Natural killer cell (primary cell): ENCODE measurements at places on chromosomes 7 and 10.

GRCh38 chr7:22189230-22189629 is 167.7 kb downstream of the RAPGEF5 start:
- no peak for DNase-seq

DNA sequence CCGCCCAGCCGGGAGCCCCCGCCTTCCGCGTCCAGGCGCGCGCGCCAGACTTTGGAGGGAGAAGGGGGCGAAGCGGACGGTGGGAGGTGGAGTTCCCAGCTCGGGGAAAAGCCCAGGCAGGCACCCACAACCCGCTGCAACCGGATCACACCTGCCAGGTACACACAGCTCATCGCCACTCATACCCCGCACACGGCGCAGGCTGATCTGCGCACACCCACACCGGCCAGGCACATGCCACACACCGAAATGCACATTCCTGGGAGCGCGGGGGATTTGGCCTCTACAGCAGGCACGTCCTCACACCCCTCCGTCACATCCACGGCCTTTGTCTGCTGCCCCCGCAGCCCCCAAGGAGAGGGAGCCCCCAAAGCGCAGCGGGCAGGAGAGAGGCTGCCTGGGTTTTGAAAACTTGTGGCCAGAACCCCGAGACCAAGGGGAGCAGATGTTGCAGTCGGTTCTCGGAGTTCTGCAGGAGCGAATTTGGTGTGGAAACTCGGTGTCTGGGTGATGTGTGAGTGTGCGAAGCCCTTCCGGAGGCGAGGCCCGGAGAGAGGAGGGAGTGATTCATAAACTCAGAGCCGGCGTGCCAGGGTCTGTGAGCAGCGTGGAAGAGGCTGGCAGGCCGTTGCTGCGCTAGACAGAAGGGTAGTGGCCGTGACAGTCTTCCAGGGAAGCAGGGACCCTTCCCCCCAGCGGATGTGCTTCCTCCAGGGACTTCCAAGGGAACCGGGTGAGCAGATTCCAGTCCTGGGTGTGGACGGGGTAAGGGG is 734 bp downstream of the CHST3 start:
- DNase-seq, result no peak

- no peak for DNase-seq
Measured at GRCh38 chr7:68203251-68203650, 1206.6 kb downstream of the TYW1 start.

GRCh38 chr10:109769966-109770365 is 153.3 kb downstream of the XPNPEP1 start:
- no peak for DNase-seq

- no peak for DNase-seq
Measured at GRCh38 chr10:491667-492424, 197.6 kb downstream of the DIP2C start.

DNA sequence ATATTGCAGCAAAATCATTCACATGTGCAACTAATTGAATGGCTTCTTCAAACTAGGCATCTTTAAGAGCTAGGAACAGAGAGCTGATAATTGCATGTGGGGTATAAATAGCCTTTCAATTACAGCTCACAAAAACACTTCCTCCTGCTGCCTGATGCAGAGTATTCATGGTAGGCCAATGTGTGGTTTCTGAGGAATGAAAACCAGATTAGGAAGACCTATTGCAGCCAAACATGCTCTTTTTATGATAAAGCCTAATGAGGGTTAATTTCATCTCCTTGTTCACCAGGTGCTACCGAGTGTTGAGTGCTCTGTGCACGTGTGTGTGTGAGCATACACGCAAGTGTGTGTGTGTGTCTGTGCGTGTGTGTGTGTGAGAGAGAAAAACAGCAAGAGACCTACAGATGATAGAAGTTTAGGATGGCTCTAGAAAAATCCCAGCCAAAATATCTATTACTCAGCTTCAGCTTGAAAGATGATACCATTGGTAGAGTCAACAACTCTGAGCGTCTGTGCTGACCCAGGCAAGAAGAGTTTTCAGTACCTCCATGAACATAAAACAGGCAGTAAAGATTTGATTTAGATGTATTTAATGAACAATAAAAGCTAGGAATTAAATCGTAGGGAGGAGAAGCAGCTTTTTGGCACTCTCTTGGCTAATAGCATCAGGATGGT is 448.5 kb upstream of the ANKRD30A start:
- DNase-seq, result no peak

- no peak for DNase-seq
Measured at GRCh38 chr7:136039577-136040345, 62.6 kb upstream of the MTPN start.

- no peak for DNase-seq
Measured at GRCh38 chr7:29278337-29279069, 83.9 kb downstream of the CHN2 start.

- no peak for DNase-seq
Measured at GRCh38 chr7:103348452-103348851, 1.0 kb downstream of the PSMC2 start.
